Stimulated activated CD4-positive, alpha-beta T cell treated with anti-CD3 and anti-CD28 coated beads, Interleukin-1b, Interleukin-23, amount 100 ng/mL, for 48 hours (primary cell): ENCODE measurements at places on chromosomes 1 and 21.

- DNase-seq = no peak
These were observed 28.6 kb downstream of the KRTAP10-1 start for GRCh38 chr21:44511219-44511937.

DNA sequence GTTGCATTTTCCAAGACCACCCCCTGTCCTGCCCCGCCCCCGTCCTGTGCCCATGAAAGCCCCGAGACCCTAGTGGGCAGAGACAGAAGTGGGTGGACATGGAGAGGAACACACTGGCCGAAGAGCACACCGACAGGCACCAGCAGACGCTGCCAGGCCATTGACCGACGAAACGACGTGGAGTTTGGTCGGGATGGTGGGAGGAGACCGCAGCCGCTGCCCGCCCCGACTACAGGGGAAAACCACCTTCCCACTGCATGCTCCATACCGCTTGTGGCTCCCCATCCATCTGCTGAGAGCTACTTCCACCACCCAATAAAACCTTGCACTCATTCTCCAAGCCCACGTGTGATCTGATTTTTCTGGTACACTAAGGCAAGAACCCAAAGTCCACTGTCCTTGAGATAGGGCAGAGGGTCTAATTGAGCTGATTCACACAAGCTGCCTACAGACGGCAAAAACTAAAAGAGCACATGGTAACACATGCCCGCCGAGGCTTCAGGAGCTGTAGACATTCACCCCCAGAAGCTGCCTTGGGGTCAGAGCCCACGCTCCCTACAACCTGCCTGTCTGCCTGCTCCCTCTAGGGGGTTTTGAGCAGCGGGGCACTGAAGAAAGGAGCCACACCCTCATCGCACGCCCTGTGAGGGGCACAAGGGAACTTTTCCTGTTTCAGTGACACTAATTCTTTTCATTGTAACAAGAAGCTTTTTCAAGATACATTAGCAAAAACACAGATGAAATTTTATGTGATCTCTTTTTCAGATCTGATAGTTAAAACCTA lies 81.2 kb upstream of the RAB3GAP2 start:
- no peak for DNase-seq

- DNase-seq = no peak
These were observed 105.4 kb downstream of the SPSB1 start for GRCh38 chr1:9397997-9398526.

DNA sequence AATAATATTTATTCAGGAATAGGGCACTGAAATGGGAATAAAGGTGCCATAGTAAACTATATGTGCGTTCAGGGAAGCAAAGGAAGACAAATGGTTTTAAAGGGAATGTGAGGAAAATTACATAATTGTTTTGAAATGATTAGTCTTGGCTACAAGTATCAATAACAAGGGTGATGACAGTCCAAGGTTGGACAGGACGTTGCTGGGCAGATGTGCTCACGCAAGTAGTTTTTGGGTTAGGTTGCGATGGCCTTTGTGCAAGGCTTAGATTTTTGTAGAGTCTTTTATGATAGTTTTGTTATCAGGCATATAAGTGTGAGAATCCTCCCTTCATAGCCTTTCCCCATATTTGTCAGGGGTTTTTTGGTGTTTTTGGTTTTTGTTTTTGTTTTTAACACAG lies 57.0 kb downstream of the SPATA6 start:
- DNase-seq = no peak

DNA sequence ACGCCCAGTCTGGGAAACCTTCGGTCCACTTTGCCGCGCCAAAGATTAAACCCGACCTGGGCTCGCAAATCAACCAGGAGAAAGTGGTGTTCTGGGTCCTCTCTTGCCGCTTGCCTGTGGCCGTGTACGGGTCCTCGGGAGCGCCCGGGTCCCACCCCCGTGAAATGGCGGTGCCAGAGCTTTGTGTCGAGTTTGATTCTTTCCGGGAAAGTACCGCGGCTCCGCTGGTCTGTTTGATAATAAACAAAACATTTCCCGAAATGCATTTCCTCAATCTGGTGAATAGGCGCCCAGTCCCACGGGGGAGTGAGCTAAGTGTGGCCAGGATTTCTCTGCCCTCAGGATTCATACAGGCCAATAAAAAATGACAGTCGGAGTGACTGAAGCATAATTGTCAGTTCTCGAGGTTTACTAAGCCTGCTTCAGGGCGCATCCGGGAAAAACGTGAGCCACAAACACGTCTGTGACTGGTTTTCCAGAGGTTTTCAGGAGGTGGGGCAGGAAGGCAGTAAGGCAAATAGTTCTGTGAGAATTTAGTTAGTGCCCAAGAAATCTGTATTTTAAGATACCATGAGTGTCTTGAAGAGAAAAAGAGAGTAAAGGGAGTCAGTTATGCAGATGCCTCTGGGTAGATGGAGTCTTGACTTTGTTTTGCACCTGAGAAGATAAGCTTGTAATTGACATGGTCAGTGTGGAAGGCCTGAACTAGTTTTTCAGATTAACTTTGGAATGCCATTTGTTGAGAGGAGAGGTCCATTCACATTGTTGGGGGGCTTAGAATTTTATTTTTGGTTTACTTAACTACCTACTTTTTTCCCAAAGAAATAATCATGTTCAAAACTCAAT lies 675 bp downstream of the IFNAR1 start:
- DNase-seq = peak; percentile 67

DNA sequence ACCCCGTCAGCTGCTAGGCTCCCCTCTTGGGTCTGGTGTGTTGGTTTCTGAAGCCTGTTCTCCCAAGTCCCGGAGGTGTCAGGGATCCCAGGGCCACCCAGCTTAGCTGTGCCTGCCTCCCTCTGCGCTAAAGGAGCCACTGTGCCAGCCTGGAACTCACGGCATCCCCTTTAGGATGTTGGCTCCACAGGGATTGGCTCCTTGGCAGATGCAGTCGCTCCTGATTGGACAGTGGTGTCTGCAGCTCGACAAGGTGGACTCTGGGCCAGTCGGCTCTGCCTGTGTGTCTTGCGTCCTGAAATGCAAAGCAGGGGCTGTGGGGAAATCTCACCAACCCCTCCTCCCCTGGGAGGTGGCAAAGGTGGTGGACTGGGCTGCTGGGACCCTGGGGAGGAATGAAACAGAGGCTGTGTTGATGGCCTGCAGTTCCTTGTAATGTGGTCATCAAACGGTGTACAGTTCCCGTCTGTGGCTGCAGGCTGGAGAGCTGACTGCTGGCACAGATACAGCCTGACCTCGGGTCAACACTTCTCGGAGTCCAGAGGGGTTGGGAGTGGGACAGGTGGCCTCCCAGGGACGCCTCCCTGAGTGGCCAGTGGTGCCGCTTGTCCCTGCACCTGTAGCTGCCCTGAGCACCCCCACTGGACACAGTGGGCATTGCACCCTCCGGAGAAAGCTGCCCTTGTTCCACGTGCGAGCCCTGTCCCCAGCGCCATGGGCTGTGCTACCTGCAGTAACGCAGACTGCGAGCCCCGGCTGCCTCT lies 11.5 kb upstream of the KCNAB2 start:
- DNase-seq = peak; percentile 27

GRCh38 chr1:24541711-24542346 lies 14.1 kb upstream of the NCMAP start:
- peak; percentile 32 for DNase-seq

- no peak for DNase-seq
These were observed 33.5 kb upstream of the PIGV start for GRCh38 chr1:26754086-26754874.

DNA sequence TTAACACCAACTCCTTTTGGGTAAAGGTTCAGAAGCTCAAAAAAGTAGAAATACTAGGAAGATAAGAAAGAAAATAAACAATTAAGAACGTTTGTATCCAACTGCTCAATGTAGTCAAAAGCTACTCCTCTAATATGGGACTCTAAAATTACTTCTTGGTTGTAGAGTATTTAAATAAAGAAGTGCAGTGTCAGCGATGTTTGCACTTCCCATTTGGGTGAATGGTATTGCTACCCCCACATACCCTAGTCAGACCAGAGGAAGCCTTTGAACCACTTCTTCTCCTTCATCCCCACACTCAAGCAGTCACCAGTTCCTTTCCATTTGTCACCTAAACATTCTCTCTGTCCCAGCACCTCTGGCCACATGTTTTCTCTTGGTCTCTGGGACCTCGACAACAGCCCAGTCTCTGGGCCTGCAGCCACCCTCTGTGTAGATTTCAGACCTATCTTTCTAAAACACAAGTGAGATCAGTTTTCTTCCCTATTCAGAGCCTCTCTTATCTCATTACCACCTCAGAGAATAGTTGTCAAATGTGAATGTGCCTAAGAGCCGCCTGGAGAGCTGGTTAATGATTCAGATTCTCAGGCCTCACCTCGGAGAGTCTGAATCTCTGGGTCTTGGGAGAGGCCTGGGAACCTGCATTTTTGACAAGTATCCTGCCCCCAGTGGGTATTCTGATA lies 109.8 kb downstream of the OMA1 start:
- no peak for DNase-seq

- no peak for DNase-seq
These were observed 9.6 kb downstream of the FNDC7 start for GRCh38 chr1:108722292-108722691.

DNA sequence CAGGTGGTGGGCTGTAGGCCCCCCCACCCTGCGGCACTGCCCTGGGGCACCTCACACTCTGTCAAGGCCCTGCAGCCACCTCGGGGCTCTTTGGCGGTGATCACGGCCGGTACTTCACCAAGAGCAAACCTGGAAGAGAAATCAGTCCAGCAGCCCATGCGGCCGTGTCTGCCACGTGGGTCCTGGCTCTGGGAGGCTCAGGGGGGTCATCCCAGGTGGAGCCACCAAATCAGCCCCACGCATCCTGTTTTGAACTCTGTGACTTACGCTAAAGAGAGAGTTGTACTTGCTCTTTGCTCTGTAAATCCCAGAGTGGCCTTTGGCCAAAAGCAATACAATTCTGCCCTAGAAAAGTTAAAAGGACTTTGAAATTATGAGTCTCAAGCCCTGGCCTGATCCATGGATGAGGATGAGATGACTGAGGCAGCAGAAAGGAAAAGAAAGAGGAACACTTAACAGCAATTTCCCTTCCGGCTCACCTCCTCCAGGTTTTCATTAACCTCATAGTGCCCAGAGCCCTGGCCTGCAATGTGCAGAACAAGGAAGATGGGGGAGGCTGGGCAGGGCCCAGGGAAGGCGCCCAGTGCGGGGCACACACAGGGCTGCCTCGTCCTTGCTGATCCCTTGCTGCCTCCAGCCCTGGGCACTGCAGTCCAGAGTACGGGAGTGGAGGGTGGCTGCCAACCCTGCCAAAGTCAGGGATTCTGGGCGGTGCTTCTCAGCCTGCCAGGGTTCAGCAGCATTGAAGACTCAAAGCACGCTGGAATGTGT lies 337.0 kb downstream of the MATN1 start:
- no peak for DNase-seq

- DNase-seq = no peak
These were observed 2.2 kb downstream of the SPATA6 start for GRCh38 chr1:48469616-48470480.

DNA sequence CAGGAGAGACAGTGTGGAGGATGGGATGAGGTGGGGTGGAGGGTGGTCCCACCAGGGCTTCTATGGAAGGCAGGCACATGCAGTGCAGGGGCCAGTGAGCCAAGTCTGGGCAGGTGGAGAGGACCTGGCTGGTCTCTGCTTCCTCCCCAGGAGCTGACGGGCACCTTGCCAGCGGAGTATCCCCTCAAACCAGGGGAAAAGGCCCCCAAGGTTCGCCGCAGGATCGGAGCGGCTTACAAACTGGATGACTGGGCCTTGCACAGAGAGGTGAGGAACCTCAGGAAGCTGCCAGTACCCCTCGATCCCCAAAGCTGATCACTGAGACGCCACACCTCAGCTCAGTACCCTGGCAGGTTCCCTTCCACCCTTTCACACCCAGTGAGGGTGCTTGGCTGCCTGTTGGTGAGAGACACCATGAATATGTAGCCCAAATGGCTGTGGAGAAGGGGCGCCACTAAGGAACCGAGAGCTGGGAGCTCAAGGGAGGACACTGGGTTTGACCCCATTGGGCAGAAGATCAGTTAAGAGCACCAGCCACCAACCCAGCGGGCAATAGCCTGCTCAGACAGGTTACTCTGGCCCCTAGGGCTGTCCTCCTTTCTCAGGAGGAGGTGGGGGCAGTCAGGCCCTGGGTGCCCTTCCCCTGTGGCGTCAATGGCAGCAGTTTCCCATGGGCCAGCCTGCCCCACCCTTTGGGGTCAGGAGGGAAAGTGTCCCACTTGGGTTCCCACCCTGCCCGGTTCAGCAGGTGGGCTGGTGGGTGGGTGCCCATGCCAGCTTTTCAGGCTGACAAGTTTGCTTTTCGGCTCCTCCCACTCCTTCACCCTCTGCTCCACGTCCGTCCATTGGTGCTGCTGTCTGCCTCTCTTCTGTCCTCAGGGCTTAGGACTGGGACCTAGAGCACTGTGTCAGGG lies 5.5 kb downstream of the INAVA start:
- DNase-seq = no peak

- no peak for DNase-seq
These were observed 112.5 kb downstream of the TAS1R2 start for GRCh38 chr1:18746981-18747380.

DNA sequence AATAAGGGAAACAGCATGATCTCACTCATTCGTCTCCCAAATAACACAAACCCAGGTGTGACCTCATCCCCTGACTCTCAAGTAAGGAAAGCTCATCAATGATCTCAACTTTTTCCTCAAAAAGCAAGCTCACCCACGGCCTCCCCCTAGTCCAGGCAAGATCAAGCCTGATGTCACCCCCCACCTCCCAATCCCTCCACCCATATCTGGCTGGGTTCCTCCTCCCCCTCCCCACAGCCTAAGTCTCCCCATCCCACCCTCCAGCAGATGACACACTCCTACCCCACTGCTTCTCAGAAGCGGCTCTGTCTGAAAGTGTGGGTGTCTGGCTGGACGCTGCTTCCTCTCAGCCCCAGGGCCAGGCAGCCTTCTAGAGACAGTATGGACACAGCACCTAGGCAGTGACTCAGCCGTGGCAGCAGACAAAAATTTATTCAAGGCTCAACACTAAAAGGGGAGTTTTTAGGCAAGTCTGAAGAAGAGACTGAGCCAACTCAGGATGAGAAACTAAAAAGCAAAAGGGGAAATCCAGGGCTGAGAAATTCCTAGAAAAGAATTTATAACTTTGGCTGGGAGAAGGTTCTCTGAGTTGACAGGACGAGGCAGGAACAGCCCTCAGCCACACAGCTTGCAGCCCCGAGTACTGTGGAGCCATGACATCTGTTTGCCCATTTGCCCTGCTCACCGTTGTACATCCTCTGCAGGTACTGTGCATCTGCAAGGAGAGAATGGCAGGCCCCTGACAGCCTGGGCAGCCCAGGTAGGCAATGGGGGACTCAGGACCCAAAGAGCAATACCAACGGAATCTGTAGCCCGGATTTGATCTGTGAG lies 81.6 kb upstream of the LRRC8D start:
- peak; percentile 58 for DNase-seq

DNA sequence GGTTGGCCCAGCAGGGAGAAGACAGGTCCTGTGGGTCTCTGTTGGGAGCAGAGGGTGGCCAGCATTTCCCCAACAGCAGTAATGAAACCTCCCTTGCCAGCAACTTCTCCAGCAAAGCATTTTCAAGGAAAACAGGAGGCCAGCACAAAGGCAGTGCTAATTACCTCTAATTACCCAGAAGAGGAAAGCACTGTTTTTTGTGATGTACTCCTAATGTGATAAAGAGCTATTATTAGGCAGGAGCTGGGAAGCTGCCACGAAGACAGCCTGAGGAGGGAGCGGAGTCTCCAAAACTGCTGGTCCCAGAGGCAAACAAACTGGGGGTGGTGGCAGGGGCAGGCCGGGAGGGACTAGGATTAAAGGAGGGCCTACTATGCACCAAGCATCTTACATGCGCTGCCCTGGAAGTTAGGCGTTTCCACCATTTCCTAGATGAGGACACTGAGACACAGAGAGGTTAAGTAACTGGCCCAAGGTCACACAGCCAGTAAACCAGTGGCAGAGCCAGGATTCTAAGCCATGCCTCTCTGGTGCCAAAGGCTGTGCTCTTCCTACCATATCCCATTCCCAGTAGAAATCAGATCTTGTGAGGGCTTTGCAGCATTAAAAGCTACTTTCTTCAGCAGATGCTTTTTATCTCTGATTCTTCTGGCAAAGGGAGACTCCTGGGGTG lies 24.5 kb downstream of the HTR6 start:
- DNase-seq = no peak
